ENCODE measurements at places on chromosomes 6 and 20. TPM values are rescaled to one million over a fixed set of nuclear protein-coding genes. Genes with fewer than 3 reads are reported as not detected.

RBBP8NL gene
- not detected for total RNA-seq

- no peaks in the 10 kb centered on the region for H3K27me3 ChIP-seq
- no peak overlapping the region for H3K4me3 ChIP-seq
- H3K4me1 ChIP-seq, result no peaks in the 10 kb centered on the region
- H3K27ac ChIP-seq, result no peak overlapping the region
Observed at GRCh38 chr6:147167576-147168461, 36.4 kb upstream of the STXBP5 start.

DTNBP1 gene
- total RNA-seq, result 36.6 TPM

PAK5 gene
- total RNA-seq, result not detected

DNA sequence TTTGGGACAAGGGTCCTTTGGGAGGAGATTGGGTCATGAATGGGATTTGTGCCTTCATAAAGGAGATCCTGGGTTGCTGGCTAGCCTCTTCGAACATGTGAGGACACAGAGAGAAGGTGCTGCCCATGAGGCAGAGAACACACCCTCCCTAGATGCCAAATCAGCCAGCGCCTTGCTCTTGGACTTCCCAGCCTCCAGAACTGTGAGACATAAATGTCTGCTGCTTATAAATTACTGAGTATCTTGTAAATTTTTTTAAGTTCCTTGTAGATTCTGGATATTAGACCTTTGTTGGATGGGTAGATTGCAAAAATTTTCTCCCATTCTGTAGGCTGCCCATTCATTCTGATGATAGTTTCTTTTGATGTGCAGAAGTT is 297.5 kb upstream of the FOXQ1 start:
- no peaks in the 10 kb centered on the region for H3K4me1 ChIP-seq
- no peaks in the 10 kb centered on the region for H3K36me3 ChIP-seq
- H3K27ac ChIP-seq, result no peak overlapping the region
- H3K27me3 ChIP-seq, result no peaks in the 10 kb centered on the region

DNA sequence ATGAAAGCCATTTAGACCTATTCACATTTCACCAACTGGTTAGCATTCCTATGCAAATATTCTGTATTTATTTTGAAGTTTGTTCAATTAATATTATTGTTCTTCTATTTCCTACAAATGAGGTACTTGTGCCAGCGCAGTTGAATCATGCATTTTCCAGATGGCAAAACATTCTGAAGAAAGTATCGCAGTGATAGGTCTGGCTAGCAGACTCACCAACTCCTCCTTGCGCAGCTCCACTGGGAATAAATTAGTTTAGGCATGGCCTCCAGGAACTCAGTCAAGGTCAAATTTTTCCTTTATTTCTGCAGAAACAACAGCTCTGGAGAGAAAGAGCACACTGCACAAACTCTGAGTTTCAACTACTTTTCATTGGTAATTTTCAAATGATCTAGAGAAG is 437.7 kb downstream of the COL12A1 start:
- no peak for DNase-seq
- H3K27ac ChIP-seq, result no peak overlapping the region
- H3K36me3 ChIP-seq, result no peaks in the 10 kb centered on the region
- H3K27me3 ChIP-seq, result no peaks in the 10 kb centered on the region
- H3K4me1 ChIP-seq, result no peaks in the 10 kb centered on the region
- no peak overlapping the region for H3K4me3 ChIP-seq

RFX6 gene
- total RNA-seq, result not detected

DNA sequence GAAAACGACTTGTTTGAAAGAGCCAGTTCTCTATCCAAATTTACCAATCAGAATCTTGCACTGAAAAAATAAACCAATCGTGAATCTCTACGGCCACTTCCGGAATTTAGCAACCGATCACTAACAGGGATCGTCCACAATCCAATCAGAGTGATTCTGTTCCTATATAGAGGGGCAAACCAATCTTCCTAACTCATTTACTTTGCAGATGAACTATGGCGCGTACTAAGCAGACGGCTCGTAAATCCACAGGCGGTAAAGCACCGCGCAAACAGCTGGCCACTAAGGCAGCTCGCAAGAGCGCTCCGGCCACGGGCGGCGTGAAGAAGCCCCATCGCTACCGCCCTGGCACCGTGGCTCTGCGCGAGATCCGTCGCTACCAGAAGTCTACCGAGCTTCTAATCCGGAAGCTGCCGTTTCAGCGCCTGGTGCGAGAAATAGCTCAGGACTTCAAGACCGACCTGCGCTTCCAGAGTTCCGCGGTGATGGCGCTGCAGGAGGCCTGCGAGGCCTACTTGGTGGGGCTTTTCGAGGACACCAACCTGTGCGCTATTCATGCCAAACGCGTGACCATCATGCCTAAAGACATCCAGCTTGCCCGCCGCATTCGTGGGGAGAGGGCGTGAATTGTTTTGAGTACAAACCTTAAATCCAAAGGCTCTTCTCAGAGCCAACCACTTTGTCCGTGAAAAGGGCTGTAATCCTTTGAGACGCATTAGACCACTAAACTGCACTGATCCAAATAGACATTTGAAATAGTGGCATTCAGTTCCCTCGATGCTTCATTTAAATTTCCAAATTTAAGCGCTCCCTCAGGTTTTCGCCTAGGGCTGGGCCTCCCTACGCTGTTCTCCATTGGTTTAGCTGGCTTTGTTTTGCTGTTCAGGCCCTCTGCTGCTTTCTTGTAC is 138.0 kb downstream of the HFE start:
- H3K4me1 ChIP-seq, result peaks cover 7% of the 10 kb centered on the region
- DNase-seq, result peak; percentile 82
- peak overlapping the region; percentile 92 for H3K27ac ChIP-seq
- H3K4me3 ChIP-seq, result peak overlapping the region; percentile 76

- H3K36me3 ChIP-seq, result no peaks in the 10 kb centered on the region
- DNase-seq, result peak; percentile 41
- no peaks in the 10 kb centered on the region for H3K4me1 ChIP-seq
Observed at GRCh38 chr20:36219671-36220220, 16.5 kb upstream of the AAR2 start.

ZNF391 gene
- total RNA-seq, result 3.9 TPM

ZNF341 gene
- total RNA-seq, result 4.5 TPM

SLC17A2 gene
- total RNA-seq, result not detected

GRCh38 chr6:157478926-157479325 is 97.9 kb downstream of the ZDHHC14 start:
- H3K36me3 ChIP-seq, result no peaks in the 10 kb centered on the region
- DNase-seq, result no peak
- no peaks in the 10 kb centered on the region for H3K4me1 ChIP-seq
- H3K27me3 ChIP-seq, result no peaks in the 10 kb centered on the region
- no peak overlapping the region for H3K27ac ChIP-seq

SLC26A8 gene
- total RNA-seq, result 7.8 TPM

DNA sequence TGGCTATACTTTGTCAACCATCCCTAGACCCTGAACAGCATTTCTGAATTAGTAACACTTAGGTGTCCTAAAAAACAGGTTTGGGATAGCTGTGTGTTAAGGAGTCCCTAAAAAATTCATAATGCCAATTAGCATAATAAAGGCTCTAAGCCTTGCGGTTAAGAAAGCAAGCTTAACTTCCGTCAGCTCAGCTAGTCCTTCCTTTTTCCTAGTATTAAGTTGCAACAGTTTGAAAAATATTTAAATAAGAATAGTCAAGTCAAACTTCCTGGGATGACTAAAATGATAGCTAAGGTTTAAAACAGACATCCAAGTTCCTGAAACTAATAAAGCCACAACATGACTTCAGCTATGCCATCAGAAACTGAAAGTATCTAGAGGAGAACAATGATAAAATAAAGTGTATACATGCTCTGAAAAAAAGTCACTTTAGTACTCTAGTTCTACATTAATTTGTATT is 3.5 kb downstream of the AKIRIN2 start:
- DNase-seq, result no peak
- H3K4me1 ChIP-seq, result peaks cover 59% of the 10 kb centered on the region
- H3K27ac ChIP-seq, result peak overlapping the region; percentile 99
- peak overlapping the region; percentile 72 for H3K4me3 ChIP-seq

DNA sequence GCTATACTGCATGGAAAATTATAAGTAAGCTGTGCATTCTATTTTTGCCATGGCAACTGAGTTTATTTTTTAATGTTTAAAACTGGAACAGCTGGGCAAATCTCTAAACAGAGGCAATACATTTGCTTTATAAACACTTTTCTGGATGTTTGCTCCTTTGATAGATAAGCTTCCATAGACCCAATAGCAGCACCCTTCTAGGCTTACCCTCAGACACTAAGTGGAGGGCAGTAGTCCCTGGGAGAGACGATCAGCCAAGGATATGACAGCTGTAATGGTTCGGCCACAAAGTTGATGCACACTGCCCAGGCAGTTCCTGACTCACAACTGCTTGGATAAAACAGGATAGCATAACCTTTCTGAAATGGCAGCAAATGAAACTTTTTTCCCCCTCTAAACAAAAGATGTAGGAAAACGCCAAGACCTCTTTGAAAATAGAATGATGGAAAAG is 8.5 kb upstream of the MRPS10 start:
- H3K36me3 ChIP-seq, result peaks cover 36% of the 10 kb centered on the region
- H3K27me3 ChIP-seq, result no peaks in the 10 kb centered on the region
- no peak overlapping the region for H3K27ac ChIP-seq
- no peak overlapping the region for H3K4me3 ChIP-seq
- DNase-seq, result no peak

ZKSCAN3 gene
- total RNA-seq, result 7.1 TPM

- no peaks in the 10 kb centered on the region for H3K36me3 ChIP-seq
- no peaks in the 10 kb centered on the region for H3K27me3 ChIP-seq
- H3K4me3 ChIP-seq, result no peak overlapping the region
- no peak for DNase-seq
Observed at GRCh38 chr6:112017169-112017568, 36.7 kb upstream of the CCN6 start.

SLC17A9 gene
- total RNA-seq, result 41.9 TPM

DNA sequence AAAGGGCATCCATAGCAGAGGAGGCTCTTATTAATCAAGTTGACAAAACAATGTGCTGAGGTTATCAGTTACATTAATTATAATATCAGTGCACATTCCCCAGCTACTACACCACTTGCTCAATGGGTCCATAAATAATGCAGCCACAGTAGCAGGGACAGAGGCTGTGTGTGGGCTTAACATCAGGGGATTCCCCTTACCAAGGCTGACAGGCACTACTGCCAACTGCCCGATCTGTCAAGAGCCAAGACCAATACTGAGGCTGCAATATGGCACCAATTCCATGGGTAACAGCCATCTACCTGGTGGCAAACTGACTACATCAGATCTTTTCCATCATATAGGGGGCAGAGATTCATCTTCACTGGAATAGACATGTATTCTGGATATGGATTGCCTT is 22.0 kb downstream of the CD164 start:
- H3K27ac ChIP-seq, result no peak overlapping the region
- no peaks in the 10 kb centered on the region for H3K27me3 ChIP-seq
- no peak for DNase-seq
- H3K36me3 ChIP-seq, result peaks cover 99% of the 10 kb centered on the region

DNA sequence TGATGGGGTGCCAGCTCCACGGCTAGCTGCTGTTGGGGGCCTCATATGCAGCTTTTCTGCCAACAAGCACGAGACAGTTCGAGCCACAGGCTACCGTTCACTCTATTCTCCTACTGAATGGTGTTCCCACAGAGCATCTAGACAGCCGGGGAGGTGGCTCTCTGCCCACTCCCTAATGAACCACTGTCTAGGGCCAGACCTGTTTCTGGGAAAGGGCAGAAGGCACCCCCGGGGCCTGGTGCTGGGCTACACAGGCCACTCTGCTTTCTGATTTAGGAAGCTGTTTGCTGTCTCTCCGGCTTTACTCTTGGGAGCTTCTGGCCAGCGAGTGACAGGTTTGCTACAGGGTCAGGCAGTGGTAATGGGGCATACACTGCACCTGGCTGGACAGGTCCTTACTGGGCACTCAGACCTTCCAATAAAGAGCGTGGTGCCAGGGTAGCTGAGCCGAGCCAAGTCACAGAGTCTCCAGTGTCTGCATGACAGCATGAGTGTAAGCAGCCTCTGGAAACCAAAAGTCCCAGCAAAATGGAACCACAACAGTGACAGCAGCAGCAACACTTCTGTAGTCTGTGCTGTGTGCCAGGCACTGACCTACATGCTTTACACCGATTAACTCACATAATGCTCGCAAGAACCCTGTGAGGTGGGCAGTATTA is 8.4 kb downstream of the CCDC167 start:
- H3K27ac ChIP-seq, result no peak overlapping the region
- no peaks in the 10 kb centered on the region for H3K36me3 ChIP-seq
- no peak for DNase-seq

- H3K27ac ChIP-seq, result no peak overlapping the region
- H3K4me3 ChIP-seq, result no peak overlapping the region
- no peaks in the 10 kb centered on the region for H3K27me3 ChIP-seq
Observed at GRCh38 chr6:12844284-12845223, 128.0 kb downstream of the PHACTR1 start.

DNA sequence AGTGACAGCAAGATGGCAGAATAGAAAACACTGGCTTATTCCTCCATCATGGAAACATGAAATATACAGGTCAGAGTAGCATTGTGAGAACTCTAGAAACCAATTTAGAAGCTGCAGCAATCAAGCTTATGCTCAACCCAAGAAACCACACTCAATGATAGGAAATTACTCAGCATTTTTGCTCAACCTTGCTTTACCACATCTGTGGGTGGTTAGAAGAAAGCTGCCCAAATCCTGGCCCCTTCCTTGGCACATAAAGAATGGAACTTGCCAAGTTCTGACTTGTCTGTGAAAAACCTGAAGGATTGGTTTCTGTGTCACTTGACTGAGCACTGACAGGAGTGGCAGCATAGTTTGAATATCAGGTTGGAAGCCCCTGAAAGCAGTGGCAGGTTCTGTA is 108.0 kb upstream of the MOCS1 start:
- H3K36me3 ChIP-seq, result no peaks in the 10 kb centered on the region
- DNase-seq, result no peak
- no peak overlapping the region for H3K4me3 ChIP-seq
- no peaks in the 10 kb centered on the region for H3K4me1 ChIP-seq
- H3K27me3 ChIP-seq, result no peaks in the 10 kb centered on the region

TFAP2D gene
- not detected for total RNA-seq

CTAGE9 gene
- total RNA-seq, result not detected

LY6G5B gene
- total RNA-seq, result 25.3 TPM

LAMA2 gene
- 58.1 TPM for total RNA-seq

DNA sequence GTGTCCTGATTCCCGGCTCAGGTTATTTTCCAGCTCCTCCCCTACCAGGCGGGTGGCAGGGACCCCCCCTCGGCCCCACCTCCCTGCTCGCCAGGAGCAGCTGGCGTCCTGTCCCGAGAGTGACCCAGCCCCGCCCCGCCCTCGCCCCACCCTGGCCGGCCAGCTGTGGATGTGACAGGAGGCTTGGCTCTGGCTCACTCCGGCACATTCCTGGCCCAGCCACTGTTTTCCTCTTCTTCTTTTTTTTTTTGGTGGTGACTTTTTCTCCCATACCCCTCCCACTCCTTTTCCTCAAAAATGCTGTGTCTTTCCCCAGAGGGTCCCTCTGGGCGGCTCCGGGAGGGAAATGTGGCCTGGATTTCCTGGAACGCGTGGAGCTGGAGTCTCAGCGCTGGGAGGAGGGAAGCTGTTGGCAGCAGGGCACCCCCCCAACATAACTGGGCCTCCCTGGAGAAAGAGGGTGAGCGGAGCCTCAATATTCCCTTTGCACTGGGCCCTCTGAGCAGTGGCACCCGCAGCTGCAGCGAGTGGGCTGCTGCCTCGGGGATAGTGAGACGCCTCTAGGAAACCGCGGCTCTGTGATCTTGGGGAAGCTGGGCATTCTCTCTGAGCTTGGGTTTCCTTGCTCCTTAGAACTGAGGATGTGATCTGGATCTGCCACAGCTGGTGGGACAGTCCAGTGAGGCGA is 28.3 kb upstream of the CSNK2A1 start:
- H3K27me3 ChIP-seq, result peaks cover 84% of the 10 kb centered on the region
- no peak overlapping the region for H3K27ac ChIP-seq
- DNase-seq, result no peak
- peaks cover 8% of the 10 kb centered on the region for H3K4me1 ChIP-seq
- H3K36me3 ChIP-seq, result no peaks in the 10 kb centered on the region
- H3K4me3 ChIP-seq, result no peak overlapping the region

GRCh38 chr20:51886891-51887608 is 84.7 kb upstream of the SALL4 start:
- H3K4me3 ChIP-seq, result no peak overlapping the region
- no peaks in the 10 kb centered on the region for H3K4me1 ChIP-seq
- H3K36me3 ChIP-seq, result no peaks in the 10 kb centered on the region
- no peak overlapping the region for H3K27ac ChIP-seq
- H3K27me3 ChIP-seq, result no peaks in the 10 kb centered on the region
